Kidney epithelial cell (primary cell): ENCODE measurements at places on chromosomes 16 and 17. TPM values are rescaled to one million over a fixed set of nuclear protein-coding genes. Genes with fewer than 3 reads are reported as not detected.
A peak's percentile ranks its signal among the peaks of the same experiment; 100 is the strongest.

DNA sequence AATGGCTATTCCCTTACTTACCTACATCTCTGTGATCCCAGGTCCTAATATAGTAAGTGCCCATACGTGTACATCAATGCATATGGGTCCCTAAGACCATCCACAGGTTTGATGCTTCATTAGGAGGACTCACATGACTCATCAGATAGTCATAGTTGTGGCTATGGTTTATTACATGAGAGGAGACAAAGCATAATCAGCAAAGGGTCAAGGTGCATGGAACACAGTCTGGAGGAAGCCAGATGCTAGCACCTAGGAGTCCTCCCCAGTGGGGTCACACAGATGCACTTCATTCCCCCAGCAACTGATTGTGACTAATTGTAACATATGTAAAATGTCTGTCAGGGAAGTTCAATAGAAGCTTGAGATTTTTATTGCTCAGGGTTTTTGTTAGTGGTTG, 42.8 kb downstream of the PHKB start:
- peak; percentile 4 for DNase-seq

DNA sequence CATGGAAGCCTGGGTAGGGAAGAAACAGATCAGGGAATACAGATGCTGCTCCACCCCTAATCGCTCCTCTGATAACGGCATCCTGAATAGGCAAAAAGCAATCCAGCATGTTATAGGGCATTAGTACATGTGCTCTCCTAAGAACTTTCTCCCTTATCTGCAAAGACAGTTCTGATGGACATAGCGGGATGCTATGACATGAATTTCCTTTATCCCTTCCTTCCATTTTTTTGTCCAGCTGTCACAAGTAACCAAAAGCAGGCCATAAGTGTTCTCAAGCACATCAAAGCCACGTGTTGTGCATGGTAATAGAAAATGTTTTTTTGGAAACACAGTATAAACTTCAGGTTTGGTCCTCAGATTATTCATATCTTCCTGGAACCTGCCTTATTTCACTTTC, 141.4 kb upstream of the MON1B start:
- DNase-seq = no peak

DNA sequence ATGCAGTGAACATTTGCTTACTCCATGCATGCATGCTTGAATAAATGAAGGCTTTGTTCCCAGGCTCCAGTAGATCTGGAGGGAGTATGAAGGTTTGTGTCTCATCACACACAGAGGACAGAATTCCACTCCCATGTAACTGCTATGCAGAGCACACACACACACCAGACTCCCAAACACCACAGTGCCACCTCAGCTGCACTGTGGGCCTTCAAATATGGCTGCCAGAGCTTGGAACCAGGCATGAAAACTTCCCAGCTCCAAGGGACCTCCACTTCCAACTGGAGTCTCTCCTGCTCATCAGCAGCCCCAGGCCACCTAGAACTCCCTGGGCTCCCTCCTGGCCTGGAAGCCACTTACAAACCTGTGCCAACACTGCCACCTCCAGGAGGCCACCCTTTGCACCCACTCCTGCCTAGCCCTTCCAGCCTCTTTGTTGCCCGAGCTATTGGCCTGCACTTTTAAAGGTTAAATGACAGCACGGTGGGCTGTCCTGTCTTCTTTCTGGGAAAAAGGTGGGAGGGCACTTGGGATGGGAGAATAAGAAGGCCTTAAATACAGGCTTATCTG, 151.2 kb downstream of the ZNF423 start:
- DNase-seq = no peak

DNA sequence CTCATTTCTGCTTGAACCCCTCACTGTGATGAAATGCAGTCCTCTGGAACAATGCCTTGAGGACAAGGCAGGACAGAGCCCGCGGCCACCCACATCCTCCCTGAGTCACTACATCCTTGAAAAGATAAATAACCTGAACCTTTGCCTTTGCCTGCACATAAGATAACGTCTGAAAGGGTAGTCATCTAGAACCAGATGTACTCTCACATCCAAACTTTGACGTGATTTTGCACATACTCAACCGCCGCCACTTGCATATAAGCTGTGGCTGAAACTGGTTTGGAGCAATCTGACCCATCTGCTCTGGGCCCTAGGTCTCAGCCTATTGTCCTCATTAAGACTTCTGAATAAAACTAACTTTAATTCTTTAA, 252.1 kb downstream of the PHKB start:
- peak; percentile 47 for DNase-seq

The CIITA gene
- total RNA-seq = 0.04 and 0.07 TPM in 2 replicates

DNA sequence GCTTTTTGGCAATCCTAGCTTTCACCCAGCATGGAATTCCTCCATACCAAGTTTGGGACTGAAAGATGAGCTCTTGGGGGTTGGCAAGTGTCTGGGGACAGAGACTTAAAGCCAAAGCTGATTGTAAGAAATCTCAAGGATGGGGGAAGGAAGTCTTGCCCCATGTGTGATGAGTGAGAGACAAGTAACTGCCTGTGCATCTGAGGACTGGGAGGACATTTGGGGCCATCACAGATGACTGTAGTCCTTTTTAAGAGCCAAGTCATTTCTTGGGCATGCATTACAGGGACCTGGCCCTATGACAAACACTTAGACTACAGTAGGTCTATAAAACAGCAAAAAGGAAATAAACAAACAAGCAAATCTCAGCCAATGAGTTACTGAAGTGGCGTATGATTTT, 36.3 kb upstream of the CCL2 start:
- no peak for DNase-seq

The BEAN1 gene
- total RNA-seq = 6.7 and 8.8 TPM in 2 replicates

The AANAT gene
- total RNA-seq = not detected in 2 replicates

The ABCA9 gene
- 0.07 and 0.08 TPM in 2 replicates for total RNA-seq

DNA sequence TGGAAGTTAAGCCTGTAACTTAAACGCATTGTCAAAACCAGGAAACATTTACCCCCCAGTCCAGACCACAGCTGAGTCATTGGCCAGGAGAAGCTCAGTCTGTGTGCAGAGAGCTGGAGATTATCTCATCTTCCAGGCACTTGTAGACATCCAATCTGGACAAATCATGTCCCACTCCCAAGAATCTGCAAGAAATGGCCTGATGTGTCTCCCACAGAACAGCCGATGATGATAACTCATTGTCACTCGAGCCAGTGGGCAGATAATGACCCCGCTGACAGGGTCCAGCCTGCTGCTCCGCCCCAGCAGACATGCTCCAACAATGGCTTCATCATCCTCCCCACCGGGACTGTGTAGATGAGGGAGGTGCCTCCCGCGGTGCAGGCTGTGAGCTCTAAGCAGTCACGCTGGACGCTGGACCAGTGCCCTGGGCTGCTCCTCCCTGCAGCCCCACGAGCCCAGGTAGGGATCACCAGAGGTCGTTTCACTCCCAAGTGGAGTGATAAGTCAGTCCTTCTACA, 322.5 kb downstream of the C16orf95 start:
- DNase-seq = peak; percentile 96

The IGSF6 gene
- total RNA-seq = 0.04 TPM in 1 of 2 replicates, not detected in the other

- no peak for DNase-seq
These were observed 125.2 kb upstream of the SDK2 start for GRCh38 chr17:73769479-73769878.

DNA sequence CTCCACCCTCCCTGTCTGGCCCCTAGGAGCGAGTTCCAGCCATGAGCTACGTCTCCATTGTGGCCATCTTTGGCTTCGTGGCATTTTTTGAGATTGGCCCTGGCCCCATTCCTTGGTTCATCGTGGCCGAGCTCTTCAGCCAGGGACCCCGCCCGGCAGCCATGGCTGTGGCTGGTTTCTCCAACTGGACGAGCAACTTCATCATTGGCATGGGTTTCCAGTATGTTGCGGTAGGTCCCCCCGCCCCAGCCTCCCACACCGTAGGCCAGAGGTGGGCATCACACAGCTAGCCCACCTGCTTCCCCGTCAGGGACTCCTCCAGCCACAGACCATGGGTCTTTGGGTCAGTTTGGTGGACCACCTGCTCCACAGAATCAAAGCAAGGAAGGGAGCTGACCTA, 4.2 kb downstream of the SLC2A4 start:
- DNase-seq = no peak

The SSH2 gene
- 9.8 and 13.6 TPM in 2 replicates for total RNA-seq

The RNF43 gene
- 0.75 and 2.3 TPM in 2 replicates for total RNA-seq

DNA sequence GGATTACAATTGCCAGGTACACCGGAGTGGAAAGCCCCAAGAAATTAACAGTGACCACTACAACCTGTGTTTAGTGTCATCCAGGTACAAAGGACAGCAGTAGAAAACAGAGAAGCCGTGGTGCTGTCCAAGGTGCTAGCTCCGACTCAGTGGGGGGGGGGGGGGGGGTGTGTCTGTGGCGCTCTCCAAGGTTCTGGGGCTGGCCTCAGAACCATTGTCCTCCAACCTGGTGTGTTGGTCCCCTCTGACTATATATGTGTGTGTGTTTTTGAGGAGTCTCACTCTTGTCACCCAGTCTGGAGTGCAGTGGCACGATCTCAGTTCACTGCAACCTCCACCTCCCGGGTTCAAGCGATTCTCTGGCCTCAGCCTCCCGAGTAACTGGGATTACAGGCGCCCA, 5.8 kb upstream of the ZNF23 start:
- no peak for DNase-seq

The MT1G gene
- 0.75 and 14.8 TPM in 2 replicates for total RNA-seq

The KLHL10 gene
- not detected in 2 replicates for total RNA-seq

- DNase-seq = no peak
These were observed 6.4 kb upstream of the FTSJ3 start for GRCh38 chr17:63833741-63834373.

DNA sequence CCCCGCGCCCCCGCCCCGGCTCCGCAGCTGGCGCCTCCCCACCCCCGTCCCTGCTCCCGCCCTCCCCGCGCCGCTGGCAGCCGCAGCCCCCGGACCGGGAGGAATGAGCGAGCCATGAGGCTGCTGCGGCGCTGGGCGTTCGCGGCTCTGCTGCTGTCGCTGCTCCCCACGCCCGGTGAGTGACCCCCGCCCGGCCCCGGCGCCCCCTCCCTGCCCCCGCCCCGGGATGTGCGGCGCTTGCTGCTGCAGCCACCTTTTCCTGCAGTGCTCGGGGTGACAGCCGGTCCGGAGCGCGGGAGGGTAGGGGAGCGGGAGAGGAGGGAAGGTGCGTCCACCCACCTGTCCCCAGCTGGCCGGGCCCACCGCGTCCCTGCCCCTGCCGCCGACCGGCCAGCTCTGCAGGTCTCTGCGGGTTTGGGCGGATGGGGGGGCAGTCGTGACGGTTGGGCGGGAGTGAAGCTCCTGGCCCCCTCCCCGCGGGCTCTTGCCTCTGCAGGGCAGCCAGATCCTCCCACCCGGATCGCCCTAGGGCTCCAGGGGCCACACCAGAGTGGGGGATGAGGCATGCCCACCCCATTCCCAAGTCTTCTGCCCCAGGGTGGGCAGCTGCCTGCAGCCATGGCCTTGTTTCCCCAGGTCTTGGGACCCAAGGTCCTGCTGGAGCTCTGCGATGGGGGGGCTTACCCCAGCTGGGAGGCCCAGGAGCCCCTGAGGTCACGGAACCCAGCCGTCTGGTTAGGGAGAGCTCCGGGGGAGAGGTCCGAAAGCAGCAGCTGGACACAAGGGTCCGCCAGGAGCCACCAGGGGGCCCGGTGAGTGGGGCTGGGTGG, 513 bp downstream of the ADAM11 start:
- no peak for DNase-seq

GRCh38 chr17:63529711-63530556, 6.8 kb downstream of the KCNH6 start:
- no peak for DNase-seq

The TBC1D3G gene
- total RNA-seq = not detected in 2 replicates

The PSMC3IP gene
- 3.9 and 7.9 TPM in 2 replicates for total RNA-seq

DNA sequence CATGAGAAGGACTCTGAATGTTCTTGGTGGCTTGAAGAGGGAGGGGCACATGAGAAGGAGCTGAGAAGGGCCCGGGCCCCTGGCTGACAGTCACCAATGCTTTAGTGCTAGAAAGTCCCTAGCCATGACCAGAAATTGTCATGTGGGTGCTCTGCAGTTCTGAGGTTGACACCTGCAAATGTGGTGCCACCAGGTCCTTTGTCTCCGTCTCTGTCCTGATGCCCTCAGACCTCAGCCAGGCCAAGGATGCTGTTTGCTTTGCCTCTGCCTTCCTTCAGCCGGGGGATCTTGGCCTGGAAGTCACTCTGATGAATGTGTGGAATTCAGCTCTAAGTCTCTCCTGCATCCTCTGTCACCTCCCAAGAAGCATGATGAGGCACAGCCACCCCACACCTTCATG, 63.6 kb downstream of the TNFRSF13B start:
- DNase-seq = no peak

The PRAC2 gene
- not detected in 2 replicates for total RNA-seq

DNA sequence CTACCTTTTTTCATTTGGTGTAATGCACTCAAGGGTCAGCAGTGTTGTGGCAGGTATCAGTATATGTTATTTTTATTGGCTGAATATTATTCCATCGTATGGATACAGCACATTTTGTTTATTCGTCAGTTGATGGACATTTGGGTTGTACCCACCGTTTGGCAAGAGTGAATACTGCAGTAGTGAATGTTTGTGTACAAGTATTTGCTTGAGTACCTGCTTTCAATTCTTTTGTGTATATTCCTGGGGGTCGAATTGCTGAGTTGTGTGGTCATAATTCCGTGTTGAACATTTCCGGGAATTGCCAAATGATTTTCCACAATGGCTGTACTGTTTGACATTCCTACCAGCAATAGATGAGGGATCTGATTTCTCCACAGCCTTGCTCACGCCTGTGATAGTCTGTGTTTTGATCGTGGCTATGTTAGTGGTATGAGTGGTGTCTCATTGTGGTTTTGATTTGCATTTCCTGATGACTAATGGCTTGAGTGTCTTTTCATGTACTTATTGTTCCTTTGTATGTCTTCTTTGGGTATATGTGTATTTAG, 108.4 kb downstream of the OR1D5 start:
- peak; percentile 98 for DNase-seq

- no peak for DNase-seq
These were observed 6.0 kb downstream of the MXRA7 start for GRCh38 chr17:76704805-76705204.

GRCh38 chr16:11105038-11105903, 150.7 kb downstream of the SOCS1 start:
- no peak for DNase-seq

GRCh38 chr17:82103553-82104451, 5.8 kb upstream of the FASN start:
- DNase-seq = no peak

The APOBR gene
- 0.21 TPM in 2 replicates for total RNA-seq

DNA sequence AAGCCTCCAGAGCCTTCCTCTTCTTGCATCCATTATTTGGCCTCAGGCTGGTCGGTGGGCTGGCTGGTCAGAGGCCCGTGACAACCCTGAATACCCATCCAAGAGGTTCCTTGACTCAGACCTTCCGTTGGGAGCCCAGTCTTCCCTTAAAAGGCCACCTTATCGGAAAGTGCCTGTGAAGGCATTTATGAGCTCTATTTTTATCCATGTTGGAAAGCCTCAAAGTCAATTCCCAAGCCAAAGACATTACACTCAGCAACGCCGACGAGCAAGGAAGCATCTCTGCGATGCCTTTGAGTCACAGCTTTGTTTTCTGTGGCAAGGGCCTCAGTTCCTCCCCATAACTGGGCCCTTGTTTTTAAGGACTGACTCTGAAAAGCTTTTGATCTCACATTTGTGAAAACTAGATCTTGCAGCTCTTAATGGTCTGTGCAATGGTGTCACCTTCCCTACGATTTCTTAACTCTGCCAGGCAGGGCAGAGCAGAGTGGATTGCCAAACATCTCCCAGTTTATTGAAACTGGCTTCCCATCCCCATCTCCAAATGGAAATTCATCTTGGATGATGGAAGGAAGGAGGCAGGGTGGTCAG, 13.3 kb upstream of the SPOP start:
- DNase-seq = no peak
